Fibroblast of the aortic adventitia (primary cell): ENCODE measurements at places on chromosomes 12 and 14.

GRCh38 chr12:20590570-20590969, 104.6 kb upstream of the SLCO1C1 start:
- no peak for DNase-seq

- peak; percentile 59 for DNase-seq
These were observed 805 bp upstream of the CRACR2A start for GRCh38 chr12:3753544-3754284.

GRCh38 chr14:96206461-96206860, 1.8 kb downstream of the BDKRB2 start:
- DNase-seq = peak; percentile 30

DNA sequence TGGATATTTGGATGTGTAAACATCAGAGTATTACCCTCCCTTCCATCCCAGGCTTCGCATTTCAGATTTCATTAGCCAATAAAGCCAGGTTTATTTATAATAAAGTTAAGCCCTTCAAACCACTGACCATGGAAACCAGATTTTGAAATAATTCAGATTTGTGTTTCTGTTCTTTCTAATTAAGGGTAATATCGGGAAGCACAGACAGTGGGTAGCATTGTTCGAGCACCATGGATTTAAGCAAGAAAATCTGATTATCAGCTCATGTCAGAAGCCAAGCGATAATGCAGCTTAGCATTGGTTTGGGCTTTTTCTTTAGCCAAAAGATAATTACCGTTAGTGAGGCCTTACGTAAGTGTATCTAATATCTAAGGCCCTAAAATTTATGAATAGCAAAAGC, 116.1 kb downstream of the C12orf42 start:
- no peak for DNase-seq

DNA sequence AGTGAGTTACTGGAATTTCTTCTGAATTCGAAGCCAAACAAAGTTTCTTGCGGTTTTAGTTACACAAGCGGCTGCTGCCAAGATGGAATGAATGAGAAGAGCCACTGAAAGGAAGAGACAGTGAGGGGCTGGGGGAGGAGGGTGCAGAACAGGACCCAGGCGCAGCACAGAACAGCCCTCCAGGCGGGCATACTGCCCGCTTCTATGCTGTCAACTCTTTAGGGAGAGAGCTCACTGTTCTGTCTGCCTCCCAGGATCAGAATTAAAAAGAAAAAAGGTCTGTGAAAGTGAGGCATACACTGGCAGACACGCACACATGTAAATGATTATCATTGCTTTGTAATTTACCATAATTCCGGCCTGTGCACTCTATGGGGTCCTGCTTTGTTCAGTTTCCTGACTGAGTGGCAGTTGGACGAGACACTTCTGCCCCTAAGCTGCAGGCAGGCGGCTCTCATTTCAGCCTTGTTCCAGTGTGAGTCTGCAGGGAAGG, 231.6 kb downstream of the CACNA1C start:
- peak; percentile 94 for DNase-seq
